ENCODE measurements at places on chromosomes 2 and 18. TPM values are rescaled to one million over a fixed set of nuclear protein-coding genes. Genes with fewer than 3 reads are reported as not detected.

The FAM228A gene
- total RNA-seq = 0.27 TPM

- H3K27ac ChIP-seq = no peak overlapping the region
- H3K36me3 ChIP-seq = no peaks in the 10 kb centered on the region
- no peak overlapping the region for H3K4me3 ChIP-seq
- H3K4me1 ChIP-seq = no peaks in the 10 kb centered on the region
- no peak for DNase-seq
These were observed 260.6 kb upstream of the TNP1 start for GRCh38 chr2:217120429-217120828.

The CENPA gene
- 1.1 TPM for total RNA-seq

The SLC5A6 gene
- 58.3 TPM for total RNA-seq

The HMSD gene
- total RNA-seq = 0.64 TPM

The SELENOI gene
- total RNA-seq = 18.8 TPM

- no peaks in the 10 kb centered on the region for H3K4me1 ChIP-seq
- H3K27ac ChIP-seq = no peak overlapping the region
- H3K4me3 ChIP-seq = no peak overlapping the region
- DNase-seq = no peak
- H3K27me3 ChIP-seq = no peaks in the 10 kb centered on the region
- no peaks in the 10 kb centered on the region for H3K36me3 ChIP-seq
These were observed 248.6 kb downstream of the SP3 start for GRCh38 chr2:173716458-173717052.

GRCh38 chr18:3321133-3321812 lies 59.3 kb downstream of the MYL12B start:
- no peak overlapping the region for H3K4me3 ChIP-seq
- H3K36me3 ChIP-seq = no peaks in the 10 kb centered on the region
- DNase-seq = no peak
- H3K27me3 ChIP-seq = no peaks in the 10 kb centered on the region

The M1AP gene
- 0.27 TPM for total RNA-seq

GRCh38 chr2:59693231-59693959 lies 860.1 kb downstream of the BCL11A start:
- no peak overlapping the region for H3K4me3 ChIP-seq
- H3K27me3 ChIP-seq = no peaks in the 10 kb centered on the region
- no peak for DNase-seq
- H3K27ac ChIP-seq = no peak overlapping the region
- H3K4me1 ChIP-seq = no peaks in the 10 kb centered on the region

DNA sequence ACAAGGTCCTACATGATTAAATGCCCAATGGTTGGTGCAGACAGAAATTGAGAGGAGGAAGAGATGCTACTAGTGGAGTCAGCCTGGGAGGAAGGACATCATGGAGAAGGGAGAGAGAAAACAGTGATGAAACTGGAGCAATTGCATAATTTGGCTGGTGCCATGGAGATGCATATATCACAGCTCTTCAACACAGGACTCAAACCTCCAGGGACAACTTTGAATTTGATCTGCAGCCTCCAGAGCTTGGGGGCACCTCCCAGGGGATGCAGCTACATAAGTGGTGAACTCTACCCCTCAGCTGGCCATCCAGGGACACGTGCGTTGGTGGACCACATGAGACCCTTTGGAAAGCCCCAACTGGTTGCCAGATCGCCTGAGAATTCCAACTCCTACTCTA lies 80.4 kb downstream of the CTAGE1 start:
- H3K36me3 ChIP-seq = no peaks in the 10 kb centered on the region
- H3K4me1 ChIP-seq = peaks cover 12% of the 10 kb centered on the region
- no peak for DNase-seq
- H3K4me3 ChIP-seq = no peak overlapping the region
- H3K27ac ChIP-seq = no peak overlapping the region
- H3K27me3 ChIP-seq = no peaks in the 10 kb centered on the region

DNA sequence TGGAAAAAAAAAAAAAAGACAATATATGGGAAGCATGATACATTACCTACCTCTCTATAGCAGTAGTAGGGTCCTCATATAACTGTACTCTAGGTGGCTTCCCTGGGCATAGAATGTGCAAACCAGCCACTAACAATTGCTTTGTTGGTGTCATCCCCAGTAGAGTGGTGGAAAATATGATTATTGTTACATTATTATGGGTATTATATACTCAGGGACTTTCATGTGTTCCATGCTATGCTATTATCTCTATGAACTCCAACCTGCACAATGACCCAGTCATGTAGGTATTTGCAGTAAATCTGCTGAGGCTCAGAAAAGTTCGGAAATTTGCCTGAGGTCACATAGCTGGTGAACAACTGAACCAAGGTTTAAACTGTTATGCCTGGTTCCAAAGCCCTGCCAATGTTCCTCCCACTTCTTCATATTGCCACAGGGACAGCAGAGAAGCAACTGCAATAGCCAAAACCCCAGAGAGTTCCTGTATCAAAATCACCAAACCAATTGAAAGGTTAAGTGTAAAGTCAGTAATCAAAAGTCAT lies 52.6 kb upstream of the MAP4K4 start:
- H3K4me1 ChIP-seq = no peaks in the 10 kb centered on the region
- H3K27ac ChIP-seq = no peak overlapping the region
- no peaks in the 10 kb centered on the region for H3K27me3 ChIP-seq
- no peak for DNase-seq
- H3K4me3 ChIP-seq = no peak overlapping the region

DNA sequence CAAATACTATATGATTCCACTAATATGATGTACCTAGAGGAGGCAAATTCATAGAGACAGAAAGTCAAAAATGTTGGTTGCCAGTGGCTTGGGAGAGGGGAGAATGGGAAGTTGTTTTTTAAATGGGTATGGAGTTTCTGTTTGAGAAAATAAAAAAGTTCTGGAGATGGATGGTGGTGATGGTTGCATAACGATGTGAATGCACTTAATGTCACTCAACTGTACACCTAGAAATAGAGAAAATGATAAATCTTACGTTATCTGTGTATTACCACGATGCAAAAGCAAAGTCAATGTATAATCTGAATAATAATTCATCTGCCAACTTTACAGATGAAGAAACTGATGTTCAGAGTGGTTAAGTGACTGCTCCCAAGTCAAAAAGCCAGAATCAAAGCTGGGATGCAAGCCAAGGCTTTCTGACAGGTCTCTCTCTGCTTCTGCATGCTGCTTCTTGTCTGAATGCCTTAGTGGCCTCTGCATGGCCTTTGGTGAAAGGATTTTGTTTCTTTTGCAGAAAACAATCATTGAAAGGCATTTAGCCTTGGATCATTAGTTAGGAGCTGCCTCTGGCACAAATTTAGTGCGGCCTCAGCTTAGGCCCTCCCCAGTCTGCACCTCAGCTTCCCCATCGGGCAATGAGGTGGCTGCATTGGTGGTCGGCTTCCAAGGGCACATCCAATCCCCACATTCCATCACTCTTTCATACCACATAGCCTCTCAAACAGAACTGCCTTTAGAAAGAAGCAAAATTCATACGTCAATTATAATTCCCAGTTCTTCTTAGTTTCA lies 46.5 kb upstream of the MYCN start:
- DNase-seq = no peak
- no peaks in the 10 kb centered on the region for H3K27me3 ChIP-seq
- no peak overlapping the region for H3K27ac ChIP-seq
- no peaks in the 10 kb centered on the region for H3K4me1 ChIP-seq
